HT-29 (cell line): ENCODE measurements at places on chromosomes 7 and 10. TPM values are rescaled to one million over a fixed set of nuclear protein-coding genes. Genes with fewer than 3 reads are reported as not detected.

Gene RGR
- total RNA-seq = not detected in 2 replicates

Gene COL13A1
- 0.05 and 0.18 TPM in 2 replicates for total RNA-seq

DNA sequence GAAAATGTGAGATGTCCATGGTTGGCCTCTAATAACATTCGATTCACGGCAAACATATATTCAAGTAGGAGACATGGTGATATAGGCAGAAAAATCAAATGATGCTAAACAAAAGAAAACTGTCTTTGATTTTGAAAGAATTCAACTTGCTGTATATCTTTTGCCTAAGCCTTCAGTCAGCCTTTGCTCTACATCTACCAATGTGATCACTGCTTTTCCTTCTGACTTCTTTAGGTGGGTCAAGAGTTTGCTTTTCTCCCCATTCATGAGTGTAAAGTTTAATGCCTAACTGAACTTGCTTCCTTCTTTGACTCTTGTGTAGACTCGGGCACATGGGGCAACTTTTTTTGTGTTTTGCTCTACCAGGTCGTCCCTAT lies 417 bp upstream of the HIF1AN start:
- no peak for DNase-seq

DNA sequence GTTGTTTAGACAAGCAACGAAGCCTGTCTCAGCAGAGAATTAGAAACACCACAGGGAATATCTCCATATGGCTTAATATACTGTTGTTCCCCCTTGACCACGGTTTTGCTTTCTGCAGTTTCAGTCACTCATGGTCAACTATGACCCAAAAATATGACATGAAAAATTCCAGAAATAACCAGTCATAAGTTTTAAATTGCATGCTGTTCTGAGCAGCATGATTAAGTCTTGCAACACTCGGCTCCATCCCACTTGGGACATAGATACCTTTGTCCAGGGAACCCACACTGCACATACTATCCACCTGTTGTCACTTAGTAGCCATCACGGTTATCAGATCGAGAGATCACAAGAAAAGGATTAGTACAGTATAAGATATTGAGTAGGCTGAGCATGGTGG lies 60.7 kb upstream of the FOXK1 start:
- DNase-seq = no peak

GRCh38 chr10:124651402-124651891 lies 92.7 kb downstream of the FAM53B start:
- no peak for DNase-seq

- peak; percentile 45 for DNase-seq
Observed at GRCh38 chr7:39948375-39948955, 1.6 kb upstream of the CDK13 start.

GRCh38 chr10:122263971-122264370 lies 7.1 kb upstream of the BTBD16 start:
- DNase-seq = peak; percentile 25
